ENCODE measurements at places on chromosomes 16 and 17.

- no peak for DNase-seq
Observed at GRCh38 chr16:28555561-28555960, 1.8 kb downstream of the SGF29 start.

DNA sequence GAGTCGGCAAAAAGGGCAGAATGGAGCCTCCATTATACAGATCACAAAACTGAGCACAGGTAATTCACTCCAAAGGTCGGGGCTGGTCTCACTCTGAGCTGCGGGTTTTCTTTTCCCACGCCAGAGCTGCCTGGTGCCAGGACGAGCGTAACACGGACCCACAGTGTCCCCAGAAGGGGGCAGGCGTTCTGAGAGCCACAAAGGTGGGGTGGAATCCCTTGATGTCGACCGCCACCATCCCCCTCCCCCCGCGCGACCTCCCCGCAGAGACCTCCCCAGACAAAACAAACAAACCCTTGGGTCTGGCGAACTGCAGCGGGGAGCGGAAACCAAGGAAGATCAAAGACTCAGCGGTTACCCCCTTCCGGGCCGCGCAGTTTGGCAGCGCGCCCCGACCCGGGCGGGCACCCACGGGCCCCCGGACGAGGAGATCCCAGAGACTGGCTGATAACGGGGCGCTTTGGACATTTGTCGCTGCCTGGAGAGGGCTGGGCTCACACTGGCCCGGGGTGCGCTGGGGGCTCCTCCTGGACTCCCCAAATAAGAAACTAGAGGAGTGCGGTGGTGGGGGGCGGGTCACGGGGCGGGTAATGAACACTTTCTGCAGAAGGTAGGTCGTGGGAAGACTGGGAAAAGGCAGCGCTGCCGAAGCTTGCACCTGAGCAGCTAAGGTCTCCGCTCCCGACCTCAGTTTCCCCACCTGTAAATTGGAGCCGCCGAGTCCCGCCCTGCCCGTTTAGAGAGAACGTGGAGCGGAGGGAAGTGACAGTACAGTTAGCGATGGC, 664 bp upstream of the NKD1 start:
- no peak for DNase-seq

- no peak for DNase-seq
Observed at GRCh38 chr16:84460406-84461028, 43.9 kb downstream of the MEAK7 start.

DNA sequence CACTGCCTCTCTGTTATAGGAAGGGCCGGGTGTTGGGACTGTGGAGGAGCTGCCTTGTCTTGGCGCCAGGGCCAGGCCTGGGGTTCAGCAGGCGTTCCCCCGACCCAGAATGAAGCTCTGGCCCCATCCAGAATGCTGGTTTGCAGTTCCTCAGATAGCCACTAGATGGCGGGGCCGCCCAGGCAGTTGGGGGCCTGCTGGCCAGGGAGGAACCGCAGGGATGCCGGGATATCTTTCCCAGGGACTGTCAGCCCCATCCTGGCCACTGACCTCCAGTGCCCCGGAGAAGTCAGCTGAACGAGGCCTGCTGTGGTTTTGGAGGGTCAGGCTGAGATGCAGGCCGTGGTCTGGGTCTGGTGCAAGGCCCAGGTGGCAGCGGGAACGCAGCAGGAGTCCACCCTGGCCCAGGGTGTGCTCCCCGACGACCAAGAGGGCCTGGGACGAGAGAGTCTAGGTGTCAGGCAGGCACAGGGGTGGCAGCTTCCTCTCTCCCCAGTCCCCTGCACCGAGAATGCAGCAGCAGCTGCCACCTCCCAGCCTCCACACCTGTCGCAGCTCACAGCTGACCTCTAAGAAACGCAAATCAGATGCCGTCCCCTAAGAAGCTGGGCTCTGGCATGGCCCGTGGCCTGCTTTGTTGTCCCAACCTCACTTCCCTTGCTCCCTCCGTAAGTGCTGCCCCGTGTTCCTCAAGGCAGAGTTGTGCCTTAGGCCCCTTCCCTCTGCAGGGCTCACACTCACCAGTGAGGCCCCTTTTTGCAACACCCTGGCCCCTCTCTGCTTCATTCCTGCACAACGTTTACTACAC, 51.2 kb downstream of the RMI2 start:
- peak; percentile 31 for DNase-seq

GRCh38 chr16:64882078-64882784, 239.6 kb downstream of the CDH11 start:
- no peak for DNase-seq

GRCh38 chr16:17396762-17397498, 73.8 kb downstream of the XYLT1 start:
- DNase-seq = no peak

GRCh38 chr17:82670661-82671450, 22.6 kb upstream of the WDR45B start:
- no peak for DNase-seq

GRCh38 chr16:48165961-48166578, 10.3 kb upstream of the ABCC12 start:
- no peak for DNase-seq

GRCh38 chr16:668519-669171, 713 bp downstream of the RHOT2 start:
- no peak for DNase-seq

DNA sequence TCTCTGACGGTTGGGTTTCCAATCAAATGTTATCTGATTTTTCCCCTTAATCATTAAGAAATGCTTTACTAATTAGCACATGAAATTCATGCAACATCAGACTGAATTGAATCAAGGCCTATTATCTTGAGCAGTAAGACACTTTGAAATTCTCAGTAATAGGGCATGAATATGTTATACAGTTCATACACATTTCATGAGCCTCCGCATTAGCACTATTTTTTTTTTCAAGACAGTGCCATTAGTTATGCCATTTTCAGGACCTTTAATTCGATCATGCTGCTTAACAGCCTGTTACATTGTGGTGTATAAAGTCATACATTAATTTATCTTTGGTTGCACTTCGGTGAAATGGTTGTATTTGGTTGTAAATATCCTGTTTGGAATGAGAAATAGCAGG, 862.6 kb upstream of the GOT2 start:
- DNase-seq = no peak

DNA sequence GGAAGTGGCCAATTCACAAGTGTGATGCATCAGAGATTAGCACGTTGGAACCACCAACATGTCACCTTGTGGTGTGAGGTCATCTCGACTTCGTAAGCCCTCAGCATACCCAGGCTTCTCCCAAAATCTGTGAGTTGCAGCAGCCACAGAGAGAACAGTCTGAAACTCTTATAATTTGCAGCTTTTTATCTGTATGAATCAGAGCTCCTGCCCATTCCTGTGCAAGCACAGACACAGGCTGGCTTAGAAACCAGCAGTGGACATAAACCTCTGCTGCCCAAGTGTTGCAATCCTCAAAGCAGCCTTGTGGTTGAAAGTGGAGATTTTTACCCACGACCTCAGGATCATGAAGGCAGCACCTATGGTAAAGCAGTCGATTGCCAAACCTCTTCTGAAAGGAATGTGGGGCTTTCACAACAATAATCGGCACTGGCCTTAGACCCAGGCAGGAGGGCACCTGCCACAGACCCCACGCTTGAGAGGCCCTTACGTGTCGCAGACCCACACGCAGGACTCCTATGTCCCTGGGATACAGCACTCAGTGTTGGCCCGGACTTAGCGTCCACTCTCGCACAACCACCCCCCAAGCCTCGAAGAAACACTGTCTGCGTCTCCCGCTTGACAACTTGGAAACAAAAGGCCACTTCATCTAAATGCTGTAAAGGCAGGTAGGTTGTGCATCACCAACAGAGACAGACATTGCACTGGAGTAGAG, 24.5 kb upstream of the OSGIN1 start:
- peak; percentile 65 for DNase-seq

DNA sequence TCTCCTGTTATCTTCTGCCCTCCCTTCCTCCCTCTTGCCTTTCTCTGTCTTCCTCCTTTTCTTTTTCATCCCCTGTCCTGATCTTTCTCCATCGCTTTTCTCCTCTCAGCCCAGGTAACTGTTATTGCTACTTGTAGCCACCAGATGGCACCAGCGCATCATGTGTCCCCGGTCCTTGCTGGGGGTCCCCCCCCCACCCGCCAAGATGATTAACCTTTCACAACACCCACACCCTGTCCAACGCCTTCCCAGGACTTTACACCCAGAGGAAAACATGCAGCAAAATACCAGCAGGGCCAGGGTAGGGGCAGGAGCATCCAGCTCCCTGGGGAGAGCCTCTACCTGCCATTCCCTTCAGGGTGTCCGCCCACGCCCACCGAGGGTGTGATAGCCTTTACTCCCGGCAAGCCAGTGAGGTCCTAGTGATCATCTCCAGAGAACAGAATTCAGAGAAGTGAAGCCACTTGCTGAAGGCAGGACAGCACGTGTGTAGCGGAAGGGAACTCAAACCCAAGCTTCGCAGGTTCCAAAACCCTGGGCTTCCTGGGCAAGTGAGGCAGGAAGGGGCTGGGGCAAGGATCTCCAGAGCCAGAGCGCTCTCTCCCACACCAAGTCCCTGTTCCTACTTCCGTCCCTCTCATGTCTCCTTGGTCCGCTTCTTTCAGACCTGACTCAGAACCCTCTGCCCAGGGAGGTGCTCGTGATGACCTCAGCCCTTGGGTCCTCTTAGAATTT, 13.4 kb upstream of the TAC4 start:
- DNase-seq = no peak

GRCh38 chr16:50992350-50993032, 158.6 kb downstream of the SALL1 start:
- DNase-seq = no peak

DNA sequence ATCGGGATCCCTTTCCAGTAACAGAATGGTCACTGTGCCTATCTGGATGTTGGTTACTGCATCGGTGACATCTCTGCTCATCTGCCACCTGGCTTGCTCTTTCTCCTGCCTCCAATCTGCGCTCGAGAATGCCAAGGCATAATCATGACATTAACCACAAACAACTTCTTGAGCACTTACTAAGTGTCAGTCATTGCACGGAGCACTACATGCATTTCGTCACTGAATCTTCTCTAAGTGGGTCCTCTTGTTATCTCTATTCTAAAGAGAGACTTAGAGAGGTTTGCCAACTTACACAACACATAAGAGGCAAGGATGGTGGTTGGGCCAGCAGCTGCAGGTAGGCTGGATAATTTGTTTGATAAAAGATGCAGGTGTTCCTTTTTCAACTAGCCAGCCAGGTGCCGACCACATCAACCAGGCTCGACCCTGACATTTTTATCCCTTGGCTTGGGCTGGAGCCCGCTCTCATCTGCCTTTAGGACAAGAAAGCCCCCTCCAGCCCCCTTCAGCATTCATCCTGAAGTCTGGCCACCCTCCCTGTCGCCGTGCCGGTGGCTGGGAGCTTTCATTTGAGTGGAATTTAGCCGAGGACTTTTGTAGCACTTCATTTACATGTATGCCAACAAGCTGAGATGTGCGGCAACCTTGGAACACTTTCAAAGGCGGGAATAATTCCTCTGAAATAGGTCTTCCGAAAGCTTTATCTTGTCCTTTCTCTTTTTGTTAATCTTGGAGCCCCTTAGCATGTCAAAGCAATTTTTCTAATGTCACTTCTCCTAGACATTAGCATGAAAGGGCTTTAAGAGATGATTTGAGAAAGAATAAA, 89.3 kb upstream of the NKD1 start:
- no peak for DNase-seq

DNA sequence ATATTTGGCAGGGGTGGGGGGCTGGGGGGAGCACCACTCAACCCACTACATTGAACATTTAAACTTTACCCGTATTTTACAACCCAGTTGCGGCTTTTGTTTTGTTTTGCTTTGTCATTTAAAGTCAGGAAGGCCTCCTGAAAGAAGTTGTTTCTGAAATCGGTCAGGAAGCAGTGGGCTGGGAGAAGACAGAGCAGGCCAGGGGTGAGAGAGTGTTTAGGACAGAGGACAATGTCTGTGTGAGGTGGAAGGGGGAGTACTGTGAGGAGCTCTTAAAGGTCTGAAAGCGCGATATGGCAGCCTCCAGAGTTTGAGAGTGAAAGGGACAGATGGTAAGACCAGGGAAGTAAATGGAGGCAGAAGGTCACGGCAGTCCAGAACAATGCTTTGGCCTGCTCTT, 6.1 kb upstream of the WFIKKN2 start:
- DNase-seq = no peak

GRCh38 chr16:693766-694165, 3.6 kb upstream of the WDR24 start:
- DNase-seq = no peak

GRCh38 chr17:42225646-42226045, 31.4 kb upstream of the GHDC start:
- no peak for DNase-seq

GRCh38 chr17:69913216-69913615, 161.8 kb upstream of the KCNJ16 start:
- peak; percentile 31 for DNase-seq

GRCh38 chr17:34254651-34255380, at the start of gene CCL2:
TSS of gene CCL2 (plus strand) at chr17:34255285. CDS start at chr17:34255350, 65 bp downstream.
- DNase-seq = peak; percentile 72

DNA sequence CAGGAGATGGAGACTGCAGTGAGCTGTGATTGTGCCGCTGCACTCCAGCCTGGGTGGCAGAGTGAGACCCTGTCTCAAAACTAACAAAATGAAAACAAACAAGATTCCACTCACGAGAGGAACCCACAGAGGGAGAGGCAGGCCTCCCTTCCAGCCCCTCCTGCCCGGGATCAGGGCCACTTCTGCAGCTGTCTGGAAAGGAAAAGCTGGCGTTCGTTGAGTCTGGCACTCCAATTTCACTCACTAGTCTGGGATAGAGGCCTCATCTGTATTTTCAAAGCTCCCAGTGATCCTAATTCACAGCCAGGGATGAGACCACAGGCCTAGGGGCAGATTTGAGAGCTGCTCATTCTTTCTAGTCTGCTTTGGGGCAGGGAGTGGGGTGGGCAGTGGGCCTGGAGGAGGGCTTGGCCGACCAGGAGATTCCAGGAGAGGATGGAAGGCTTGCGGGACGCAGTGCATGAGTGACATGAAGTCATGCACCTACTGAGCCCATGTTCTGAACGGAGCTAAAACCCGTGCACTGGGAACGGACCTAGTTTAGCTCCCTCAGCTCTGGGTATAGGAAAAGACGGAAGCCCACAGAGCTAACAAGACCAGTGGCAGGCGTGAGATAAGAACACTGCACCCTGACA, 54.0 kb downstream of the COTL1 start:
- no peak for DNase-seq

DNA sequence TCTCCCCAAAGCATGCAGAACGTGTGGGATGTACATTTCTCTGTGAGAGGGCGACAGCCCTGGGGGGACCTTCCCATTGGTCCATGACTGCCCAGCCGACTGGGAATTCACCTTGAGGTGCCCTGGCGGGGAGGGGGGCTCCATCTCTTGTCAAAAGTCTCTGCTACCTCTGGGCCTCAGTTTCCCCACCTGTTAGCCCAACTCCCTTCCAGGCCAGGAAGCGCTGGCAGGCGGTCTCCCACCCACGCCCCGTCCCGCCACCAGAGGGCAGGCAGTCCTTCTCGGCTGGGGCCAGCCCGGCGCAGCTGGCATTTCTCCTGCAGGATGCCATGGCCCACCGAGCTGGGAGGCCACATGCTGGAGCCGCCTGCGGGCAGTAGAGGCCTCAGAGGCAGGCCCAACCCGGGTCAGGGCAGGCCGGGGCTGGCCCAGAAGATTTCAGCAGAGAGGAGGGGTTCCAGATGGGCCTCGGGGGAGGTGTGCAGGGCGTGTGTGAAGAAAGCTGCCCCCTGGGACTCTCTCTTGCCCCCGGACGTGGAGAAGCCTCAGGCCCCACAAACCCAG, 16.6 kb downstream of the CD7 start:
- DNase-seq = no peak

- DNase-seq = no peak
Observed at GRCh38 chr16:72952811-72953271, 95.1 kb downstream of the ZFHX3 start.

Measured in stromal cell of bone marrow (primary cell).